Activated T-helper 9 cell treated with anti-CD3 and anti-CD28 coated beads, Interleukin-2, amount 50 U/mL, for 16 hours (primary cell): ENCODE measurements at places on chromosomes 2 and 18.

GRCh38 chr2:218344090-218344754 lies 12.4 kb upstream of the CATIP start:
- no peak for DNase-seq

DNA sequence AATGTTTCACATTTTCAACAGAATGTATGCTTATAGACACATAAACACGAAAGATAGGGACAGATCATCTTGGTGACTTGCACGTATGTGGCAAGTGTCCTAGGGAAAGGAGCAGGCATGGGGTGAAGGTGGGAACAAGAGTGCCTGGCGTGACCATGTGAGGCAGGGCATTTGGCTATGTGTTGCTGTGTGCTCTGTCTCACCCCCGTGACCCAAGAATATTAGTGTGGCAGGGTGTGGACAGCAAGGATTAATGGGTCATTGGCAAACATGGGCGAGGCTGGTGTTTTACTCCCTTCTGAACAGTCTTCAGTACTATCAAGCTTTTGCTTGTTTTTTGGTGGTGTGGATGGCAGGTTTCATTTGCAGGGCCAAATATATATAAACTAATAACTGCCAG lies 1.3 kb upstream of the VWA3B start:
- no peak for DNase-seq

- DNase-seq, result no peak
Measured at GRCh38 chr2:150358468-150358807, 129.0 kb downstream of the RND3 start.

DNA sequence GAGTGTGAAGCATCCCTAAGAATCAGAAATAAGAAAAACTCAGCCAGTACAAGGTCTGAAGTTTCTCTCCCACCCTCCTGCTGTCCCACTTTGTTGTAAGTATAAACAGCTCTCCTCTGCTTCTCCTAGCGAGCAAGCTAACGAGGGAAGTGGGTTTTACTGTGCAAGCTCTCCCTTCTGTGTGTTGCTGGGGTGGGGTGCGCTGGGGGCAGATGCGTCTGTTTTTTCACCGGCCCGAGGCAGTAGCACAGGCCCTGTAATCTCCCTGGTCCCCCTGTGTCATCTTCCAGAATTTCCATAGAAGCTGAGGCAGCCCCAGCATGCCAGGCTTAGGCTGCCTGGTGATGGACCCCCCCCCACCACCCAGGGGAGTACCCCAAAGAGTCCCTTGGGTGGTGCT lies 9.4 kb upstream of the CXCR4 start:
- no peak for DNase-seq

GRCh38 chr18:475202-476031 lies 25.1 kb downstream of the COLEC12 start:
- DNase-seq, result no peak
